CD4-positive, alpha-beta T cell (primary cell): ENCODE measurements at places on chromosomes 12 and 14. TPM values are rescaled to one million over a fixed set of nuclear protein-coding genes. Genes with fewer than 3 reads are reported as not detected.
A peak's percentile ranks its signal among the peaks of the same experiment; 100 is the strongest.

DNA sequence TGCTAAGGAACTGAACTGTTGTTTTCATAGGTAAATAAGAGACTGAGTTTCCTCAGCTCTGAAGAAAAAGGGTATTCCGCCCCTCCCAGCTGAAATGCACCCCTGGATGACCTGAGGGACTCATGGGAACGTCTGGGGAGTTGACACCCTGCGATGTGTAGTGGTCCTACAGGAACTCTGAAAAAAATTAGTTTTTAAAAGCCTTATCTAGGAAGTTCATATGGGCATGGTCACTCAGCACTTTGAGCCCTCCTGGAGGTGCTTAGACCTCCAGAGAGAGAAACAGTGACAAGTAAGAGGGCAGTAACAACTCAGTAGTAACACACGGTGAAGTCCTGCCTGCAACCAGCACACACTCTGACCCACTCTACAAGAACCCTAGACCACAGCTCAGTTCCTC is 91.2 kb upstream of the CNOT2 start:
- H3K4me1 ChIP-seq, result no peaks in the 10 kb centered on the region
- H3K36me3 ChIP-seq, result no peaks in the 10 kb centered on the region
- no peak overlapping the region for H3K27ac ChIP-seq
- H3K4me3 ChIP-seq, result no peak overlapping the region

- peaks cover 56% of the 10 kb centered on the region for H3K4me1 ChIP-seq
- no peak overlapping the region for H3K27ac ChIP-seq
- H3K27me3 ChIP-seq, result no peaks in the 10 kb centered on the region
- no peak for DNase-seq
- no peak overlapping the region for H3K4me3 ChIP-seq
- H3K36me3 ChIP-seq, result peaks cover 59% of the 10 kb centered on the region
These were observed 1173.0 kb downstream of the VRK1 start for GRCh38 chr14:97970222-97970621.

- H3K4me3 ChIP-seq, result no peak overlapping the region
- no peaks in the 10 kb centered on the region for H3K36me3 ChIP-seq
- no peaks in the 10 kb centered on the region for H3K27me3 ChIP-seq
- no peak overlapping the region for H3K27ac ChIP-seq
- DNase-seq, result no peak
These were observed 34.6 kb downstream of the PHLDA1 start for GRCh38 chr12:75996861-75997447.

TAS2R31 gene
- 1.9 TPM for total RNA-seq

CRACR2A gene
- 27.5 TPM for total RNA-seq

SLC38A6 gene
- total RNA-seq, result 9.4 TPM

DNA sequence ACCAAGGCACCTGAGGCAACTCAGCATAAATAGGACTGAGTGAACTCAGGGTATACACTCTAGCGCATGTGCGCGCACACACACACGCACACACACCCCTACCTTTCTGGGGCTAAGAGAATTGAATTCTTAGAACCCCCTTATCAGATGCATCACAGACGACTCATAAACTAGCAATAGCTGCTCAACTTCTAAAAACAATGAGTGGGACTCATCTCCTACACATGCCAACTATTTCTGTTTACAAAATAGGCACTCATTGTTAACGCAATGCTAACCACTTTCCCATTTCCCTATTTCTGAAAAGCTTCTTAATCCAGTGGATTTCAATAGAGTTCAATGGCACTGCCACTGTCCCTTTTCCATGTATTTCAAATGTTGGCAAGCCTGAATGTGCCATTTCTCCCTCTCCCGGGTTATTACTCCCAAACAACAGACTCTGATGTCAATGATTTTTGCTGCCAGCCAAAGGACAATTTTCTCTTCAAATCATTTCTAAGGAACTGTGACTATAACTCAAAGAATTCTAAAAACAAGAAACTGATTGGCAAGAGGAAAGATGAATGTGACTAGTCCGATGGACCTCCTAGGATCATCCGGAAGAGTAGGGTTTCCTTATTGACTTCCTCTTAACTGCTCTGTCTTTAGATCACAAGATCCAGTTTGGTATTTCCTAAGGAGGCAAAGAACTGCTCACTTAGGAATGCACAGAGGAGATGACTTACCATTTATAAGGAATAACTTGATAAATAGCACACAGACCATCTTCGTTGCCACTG is 48.8 kb downstream of the SLC38A1 start:
- DNase-seq, result peak; percentile 69
- H3K4me3 ChIP-seq, result peak overlapping the region; percentile 8
- peaks cover 78% of the 10 kb centered on the region for H3K4me1 ChIP-seq
- H3K27ac ChIP-seq, result peak overlapping the region; percentile 94
- no peaks in the 10 kb centered on the region for H3K27me3 ChIP-seq

FRS2 gene
- 24.9 TPM for total RNA-seq

OR4E2 gene
- not detected for total RNA-seq

- no peak for DNase-seq
- H3K4me1 ChIP-seq, result no peaks in the 10 kb centered on the region
- H3K36me3 ChIP-seq, result no peaks in the 10 kb centered on the region
- H3K27ac ChIP-seq, result no peak overlapping the region
These were observed 63.8 kb downstream of the CDC42BPB start for GRCh38 chr14:102993523-102993922.

- H3K4me1 ChIP-seq, result peaks cover 9% of the 10 kb centered on the region
- H3K27me3 ChIP-seq, result no peaks in the 10 kb centered on the region
- no peaks in the 10 kb centered on the region for H3K36me3 ChIP-seq
- H3K27ac ChIP-seq, result no peak overlapping the region
- DNase-seq, result no peak
These were observed 192.9 kb upstream of the NUDT4 start for GRCh38 chr12:93184672-93185368.

DAO gene
- not detected for total RNA-seq

LRRC10 gene
- not detected for total RNA-seq

GRCh38 chr12:112258926-112259325 is 123.3 kb downstream of the HECTD4 start:
- H3K36me3 ChIP-seq, result peaks cover 52% of the 10 kb centered on the region
- no peaks in the 10 kb centered on the region for H3K4me1 ChIP-seq
- no peak overlapping the region for H3K4me3 ChIP-seq
- DNase-seq, result no peak

DNA sequence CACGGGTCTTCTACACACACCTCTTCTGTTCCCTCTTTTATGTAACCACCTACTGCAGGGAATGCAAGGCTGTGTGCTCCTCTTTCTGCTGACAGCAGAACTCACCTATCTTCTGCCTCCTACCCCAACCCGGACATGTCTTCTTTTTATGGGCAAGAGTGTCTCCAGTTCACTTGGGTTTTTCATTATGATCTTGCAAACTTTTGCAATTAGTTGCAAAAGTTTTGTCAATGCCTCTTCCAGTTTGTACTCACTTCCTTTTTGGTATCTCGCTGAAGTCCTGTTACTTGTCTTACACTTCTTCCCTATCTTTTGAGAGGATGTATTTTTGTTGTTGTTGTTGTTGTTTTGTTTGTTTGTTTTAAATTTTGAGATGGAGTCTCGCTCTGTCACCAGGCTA is 50.6 kb downstream of the DRAM1 start:
- H3K27ac ChIP-seq, result no peak overlapping the region
- DNase-seq, result no peak
- H3K27me3 ChIP-seq, result no peaks in the 10 kb centered on the region
- no peaks in the 10 kb centered on the region for H3K4me1 ChIP-seq
- no peaks in the 10 kb centered on the region for H3K36me3 ChIP-seq

DNA sequence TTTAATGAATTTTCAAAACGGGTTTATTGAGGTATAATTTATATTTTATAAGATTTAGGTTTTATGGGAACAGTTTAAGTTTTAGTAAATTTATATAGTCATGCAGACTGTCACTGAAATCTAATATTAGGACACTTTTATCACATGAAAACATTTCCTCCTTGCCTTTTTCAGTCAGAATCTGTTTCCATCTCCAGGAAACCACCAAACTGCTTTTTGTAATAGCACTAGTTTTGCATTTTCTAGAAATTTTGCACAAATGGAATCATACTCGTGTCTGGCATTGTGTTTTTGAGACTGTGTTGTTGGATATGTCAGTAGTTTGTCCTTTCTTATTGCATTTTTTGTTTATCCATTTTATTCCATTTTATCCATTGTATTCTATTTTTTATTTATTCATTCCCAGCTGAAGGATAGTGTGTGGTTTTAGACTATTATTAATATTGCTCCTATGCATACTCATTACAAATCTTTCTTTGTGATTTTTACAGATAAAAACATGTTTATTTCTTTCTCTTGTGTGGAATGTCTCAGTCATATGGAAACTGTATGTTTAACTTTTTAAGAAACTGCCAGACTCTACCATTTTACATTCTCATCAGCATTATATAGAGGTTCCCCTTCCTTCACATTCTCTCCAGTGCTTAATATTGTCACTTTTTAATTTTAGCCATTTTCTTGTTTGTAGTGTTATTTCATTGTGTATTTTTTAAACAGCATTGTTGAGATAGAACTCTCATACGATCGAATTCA is 26.5 kb downstream of the PALS1 start:
- peaks cover 3% of the 10 kb centered on the region for H3K36me3 ChIP-seq
- no peak overlapping the region for H3K4me3 ChIP-seq
- no peaks in the 10 kb centered on the region for H3K27me3 ChIP-seq
- H3K27ac ChIP-seq, result no peak overlapping the region

GRCh38 chr12:58963844-58964243 is 43.5 kb upstream of the LRIG3 start:
- no peaks in the 10 kb centered on the region for H3K36me3 ChIP-seq
- no peaks in the 10 kb centered on the region for H3K4me1 ChIP-seq
- H3K27ac ChIP-seq, result no peak overlapping the region
- no peak for DNase-seq
- no peaks in the 10 kb centered on the region for H3K27me3 ChIP-seq

GRCh38 chr14:103908580-103908979 is 19.7 kb upstream of the TDRD9 start:
- peaks cover 24% of the 10 kb centered on the region for H3K4me1 ChIP-seq
- peak; percentile 44 for DNase-seq
- H3K27ac ChIP-seq, result no peak overlapping the region

GRCh38 chr14:46404865-46405811 is 246.4 kb downstream of the RPL10L start:
- no peaks in the 10 kb centered on the region for H3K27me3 ChIP-seq
- H3K4me1 ChIP-seq, result no peaks in the 10 kb centered on the region
- no peak overlapping the region for H3K4me3 ChIP-seq
- no peak overlapping the region for H3K27ac ChIP-seq
- DNase-seq, result no peak
- no peaks in the 10 kb centered on the region for H3K36me3 ChIP-seq

DNA sequence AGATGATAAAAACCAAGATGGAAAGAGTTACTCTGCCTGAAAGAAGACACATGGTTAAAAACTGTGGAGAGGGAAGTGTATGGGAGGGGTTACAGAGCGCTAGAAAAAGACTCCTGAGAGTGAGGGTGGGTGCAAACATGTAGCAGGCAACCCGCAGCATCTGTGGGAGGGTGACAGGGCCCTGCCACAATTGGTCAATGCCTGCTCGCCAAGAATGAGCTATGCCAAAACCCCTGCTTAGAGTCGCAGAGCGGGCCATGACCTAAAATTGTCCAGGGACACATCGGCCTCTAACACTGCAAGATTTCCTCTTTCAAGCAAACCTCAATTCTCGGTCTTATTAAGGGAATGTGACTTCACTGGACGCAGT is 700 bp downstream of the PRKAG1 start:
- H3K36me3 ChIP-seq, result peaks cover 32% of the 10 kb centered on the region
- H3K4me1 ChIP-seq, result peaks cover 27% of the 10 kb centered on the region
- peak overlapping the region; percentile 94 for H3K27ac ChIP-seq

DNA sequence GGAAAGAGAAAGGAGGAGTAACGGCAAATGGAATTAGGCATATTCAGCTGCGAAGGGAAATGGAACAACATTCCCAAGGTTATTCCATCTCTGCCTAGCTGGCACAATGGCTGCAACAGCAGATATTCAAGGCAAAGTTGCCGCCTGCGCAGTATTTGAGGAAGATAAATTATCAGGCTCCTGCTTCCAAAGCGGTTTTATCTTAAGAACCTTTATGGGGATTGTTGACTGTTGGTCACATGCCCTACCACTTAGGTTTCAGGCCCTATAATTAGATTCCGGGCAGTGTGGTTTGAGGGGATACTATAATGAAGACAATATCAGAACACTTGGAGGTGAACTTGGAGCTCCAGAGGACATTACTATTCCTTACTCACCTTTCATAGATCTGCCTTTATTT is 99.7 kb downstream of the FGD4 start:
- no peaks in the 10 kb centered on the region for H3K27me3 ChIP-seq
- no peak overlapping the region for H3K4me3 ChIP-seq
- no peaks in the 10 kb centered on the region for H3K36me3 ChIP-seq
- DNase-seq, result no peak
- no peak overlapping the region for H3K27ac ChIP-seq

DNA sequence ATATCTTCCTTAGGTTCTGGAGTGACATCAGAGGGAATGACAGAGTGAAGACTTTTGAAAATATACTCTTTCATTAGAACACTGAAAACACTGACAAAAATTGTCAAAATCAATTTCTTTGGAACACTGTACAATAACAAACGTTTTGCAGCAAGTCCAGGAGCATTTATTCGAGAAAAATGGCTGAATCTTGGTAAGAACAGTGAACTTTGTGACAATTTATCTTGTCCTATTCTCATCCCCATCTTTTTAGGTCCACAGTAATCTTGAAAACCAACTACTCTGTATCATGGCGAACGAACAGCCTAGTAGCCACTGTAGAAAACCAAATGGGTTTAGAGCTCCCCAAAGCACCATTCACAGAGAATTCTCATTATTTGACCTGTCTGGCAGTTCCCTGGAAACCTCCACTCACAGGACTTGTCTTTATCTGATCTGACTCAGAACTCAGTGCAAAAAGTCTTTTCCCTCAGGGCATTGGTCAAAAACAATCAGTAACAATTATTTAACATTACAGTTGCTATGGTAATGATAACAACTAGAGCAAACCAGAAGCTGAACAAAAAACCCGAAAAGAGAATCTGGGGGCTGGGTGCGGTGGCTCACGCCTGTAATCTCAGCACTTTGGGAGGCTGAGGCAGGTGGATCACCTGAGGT is 20.3 kb upstream of the PPP2R5E start:
- no peak overlapping the region for H3K4me3 ChIP-seq
- no peaks in the 10 kb centered on the region for H3K4me1 ChIP-seq
- peaks cover 2% of the 10 kb centered on the region for H3K27me3 ChIP-seq
- DNase-seq, result no peak
- H3K27ac ChIP-seq, result no peak overlapping the region

GRCh38 chr12:121530600-121531355 is 50.0 kb downstream of the KDM2B start:
- H3K4me1 ChIP-seq, result peaks cover 53% of the 10 kb centered on the region
- peak; percentile 87 for DNase-seq
- peaks cover 30% of the 10 kb centered on the region for H3K36me3 ChIP-seq
- H3K27me3 ChIP-seq, result no peaks in the 10 kb centered on the region
- no peak overlapping the region for H3K4me3 ChIP-seq
- peak overlapping the region; percentile 59 for H3K27ac ChIP-seq

DNAI7 gene
- 0.36 TPM for total RNA-seq

CNTN1 gene
- not detected for total RNA-seq

GRCh38 chr12:93913845-93914244 is 234.5 kb upstream of the PLXNC1 start:
- no peaks in the 10 kb centered on the region for H3K27me3 ChIP-seq
- no peak for DNase-seq
- H3K36me3 ChIP-seq, result no peaks in the 10 kb centered on the region
- H3K4me1 ChIP-seq, result no peaks in the 10 kb centered on the region
- no peak overlapping the region for H3K4me3 ChIP-seq

- no peaks in the 10 kb centered on the region for H3K27me3 ChIP-seq
- no peak overlapping the region for H3K27ac ChIP-seq
- peaks cover 7% of the 10 kb centered on the region for H3K36me3 ChIP-seq
These were observed 20.4 kb downstream of the MAP3K9 start for GRCh38 chr14:70788898-70789297.

- no peak for DNase-seq
- H3K4me3 ChIP-seq, result peak overlapping the region; percentile 83
- H3K36me3 ChIP-seq, result peaks cover 8% of the 10 kb centered on the region
- peak overlapping the region; percentile 49 for H3K27ac ChIP-seq
These were observed 494 bp downstream of the TMTC3 start for GRCh38 chr12:88142610-88142991.

VPS33A gene
- total RNA-seq, result 12.0 TPM
